ENCODE measurements at places on chromosomes 2 and 18.

- no peak for DNase-seq
Measured at GRCh38 chr2:143551971-143552650, 422.9 kb downstream of the ARHGAP15 start.

DNA sequence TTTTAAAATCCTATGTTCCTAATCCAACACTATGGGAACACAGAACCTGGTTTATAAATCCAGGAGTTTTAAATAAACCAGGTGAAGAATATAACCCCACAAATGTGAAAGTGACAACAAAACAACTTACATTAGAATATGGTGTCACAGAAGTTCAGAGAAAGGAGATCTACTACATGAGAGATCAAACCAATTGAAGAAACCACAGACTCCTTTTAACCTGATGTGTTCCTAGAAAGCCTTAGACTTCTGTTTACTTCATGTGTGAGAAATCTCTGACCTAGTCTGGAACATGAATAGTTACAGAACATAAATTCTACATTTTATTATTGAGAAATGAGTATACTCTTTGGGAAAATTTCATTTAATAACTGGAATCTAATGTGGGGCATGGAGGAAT lies 165.3 kb downstream of the FTCDNL1 start:
- DNase-seq = no peak

DNA sequence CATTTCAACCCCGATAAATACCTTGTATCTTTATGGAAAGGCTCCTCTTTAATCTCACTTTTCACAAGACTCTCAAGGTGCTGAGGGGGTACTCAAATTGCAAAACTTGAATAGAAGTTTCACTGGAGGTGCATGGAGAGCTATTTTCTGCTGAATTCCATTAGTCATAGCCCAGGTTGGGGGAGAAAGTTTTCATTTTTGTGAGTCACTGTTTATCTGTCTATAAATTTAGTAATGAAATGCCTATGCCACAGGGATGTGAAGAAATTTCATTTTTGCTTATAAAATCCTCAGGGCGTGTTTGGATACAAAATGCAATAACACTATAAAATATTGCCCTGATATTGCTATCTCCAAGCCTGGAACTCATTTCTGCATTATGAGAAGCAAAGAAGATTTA lies 346.3 kb downstream of the LRATD1 start:
- no peak for DNase-seq

DNA sequence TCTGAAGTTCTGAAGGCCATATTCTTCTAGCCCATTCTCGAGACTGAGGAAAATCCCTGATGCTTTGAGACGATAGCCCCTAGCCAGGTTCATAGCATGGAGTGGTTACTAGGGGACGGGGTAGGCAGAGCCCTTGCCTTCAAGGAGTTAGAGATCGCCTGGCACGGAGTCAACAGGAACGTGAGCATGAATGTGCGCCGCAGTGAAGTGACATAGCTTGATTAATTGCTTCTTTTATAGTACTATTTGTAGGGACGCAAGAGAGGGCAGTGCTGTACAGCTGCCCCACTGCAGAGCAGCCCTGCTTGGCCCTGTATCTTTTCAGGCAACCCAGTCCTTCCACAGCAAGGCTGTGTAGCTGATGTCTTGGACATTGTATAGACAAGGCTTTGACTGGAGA lies 26.2 kb downstream of the HRH4 start:
- no peak for DNase-seq

DNA sequence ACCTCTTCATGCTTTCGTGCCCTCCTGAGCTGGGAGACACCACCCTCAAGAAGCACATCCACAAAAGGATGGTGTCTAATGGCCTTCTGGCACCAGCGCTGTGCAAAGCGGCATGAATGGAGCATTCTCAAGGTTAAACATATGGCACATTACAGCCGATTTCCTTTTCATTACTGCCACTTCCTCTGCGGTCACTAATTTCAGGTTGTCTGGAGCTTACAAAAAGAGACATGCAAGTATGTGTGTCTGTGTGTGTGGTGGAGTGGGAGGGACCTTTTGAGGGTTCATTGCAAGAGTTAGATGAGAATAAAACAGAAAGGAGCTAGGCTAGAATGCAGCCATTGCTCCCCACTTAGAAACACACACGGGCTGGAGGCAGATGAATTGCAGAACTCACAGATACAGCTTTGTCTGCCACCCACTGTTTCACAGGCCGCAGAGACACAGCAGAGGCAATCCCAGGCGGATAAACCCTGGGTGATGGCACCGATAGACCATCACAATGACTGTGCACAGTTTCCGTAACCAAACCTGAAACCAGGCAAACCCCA lies 76.0 kb downstream of the TGIF1 start:
- DNase-seq = peak; percentile 8

DNA sequence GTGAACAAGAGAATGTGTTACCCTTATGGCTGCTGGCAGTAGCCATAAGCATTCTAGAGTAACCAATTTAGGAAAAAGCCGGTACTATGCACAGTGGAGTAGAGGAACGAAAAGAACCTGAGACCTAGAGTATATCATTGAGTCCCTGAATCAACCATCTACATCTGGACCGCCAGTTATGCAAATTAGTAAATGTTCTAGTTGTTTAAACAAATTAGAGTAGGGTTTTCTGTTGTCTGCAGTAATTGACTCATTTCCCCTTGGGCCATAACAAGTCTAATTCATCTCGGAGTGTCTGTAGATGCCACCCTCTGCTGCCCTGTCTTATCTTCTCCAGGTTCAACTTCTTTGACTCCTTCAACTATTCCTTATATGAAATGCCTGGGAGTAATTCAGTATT lies 60.1 kb upstream of the CAPN13 start:
- DNase-seq = no peak

GRCh38 chr2:173750353-173750801 lies 214.8 kb downstream of the SP3 start:
- DNase-seq = peak; percentile 28

DNA sequence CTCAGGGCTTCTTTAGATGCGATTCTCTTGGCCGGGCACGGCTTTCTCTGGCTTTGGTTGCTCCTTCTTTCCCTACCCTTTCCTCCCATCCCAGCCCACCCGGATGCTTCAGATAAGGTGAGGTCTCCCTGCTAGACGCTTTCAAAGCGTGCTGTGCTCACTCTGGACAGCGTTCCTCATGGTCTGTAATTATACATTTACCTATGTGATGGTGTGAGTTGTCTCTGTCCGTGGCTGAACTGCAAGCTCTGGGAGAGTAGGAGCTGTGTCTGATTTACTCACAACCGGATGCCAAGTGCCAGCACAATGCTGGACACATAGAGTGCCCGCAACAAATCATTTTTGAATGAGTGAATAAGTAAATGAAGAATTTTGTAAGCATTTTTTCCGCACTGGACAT lies 26.8 kb upstream of the PNPT1 start:
- peak; percentile 9 for DNase-seq

GRCh38 chr2:95208106-95208505 lies 785 bp downstream of the ZNF892 start:
- peak; percentile 55 for DNase-seq

DNA sequence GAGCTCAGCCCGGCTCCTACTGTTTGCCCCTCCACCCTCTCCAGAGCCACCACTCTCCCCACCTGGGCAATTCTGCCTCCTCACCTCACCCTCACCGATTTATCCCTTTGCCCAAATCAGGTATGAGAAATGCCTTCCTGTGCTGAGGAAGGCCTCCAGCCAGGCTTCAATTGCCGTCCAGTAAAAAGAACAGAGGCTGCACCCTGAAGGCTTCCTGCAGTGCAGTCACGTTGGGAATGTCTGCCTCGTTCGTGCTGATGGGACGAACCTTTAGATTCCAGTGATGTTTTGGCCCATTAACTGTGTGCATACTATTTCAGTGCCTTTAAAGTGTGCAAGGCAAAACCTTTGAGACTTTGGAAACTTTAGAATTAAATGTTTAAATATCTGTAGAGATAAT lies 34.2 kb downstream of the ATP6V1C2 start:
- no peak for DNase-seq

GRCh38 chr2:157152362-157152761 lies 105.1 kb upstream of the GALNT5 start:
- no peak for DNase-seq

DNA sequence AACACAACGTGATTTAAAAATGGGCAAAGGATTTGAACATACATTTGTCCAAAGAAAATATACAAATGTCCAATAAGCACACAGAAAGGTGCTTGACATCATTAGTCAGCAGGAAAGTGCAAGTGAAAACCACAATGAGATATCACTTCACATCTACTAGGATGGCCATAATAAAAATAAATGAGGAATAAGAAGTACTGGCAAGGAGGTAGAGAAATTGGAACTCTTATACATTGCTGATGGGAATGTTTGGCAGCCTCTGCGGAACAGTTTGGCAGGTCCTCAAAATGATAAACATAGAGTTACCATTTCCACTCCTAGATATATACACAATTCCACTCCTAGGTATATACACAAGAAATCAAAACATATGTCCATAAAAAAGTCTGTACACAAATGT lies 51.0 kb upstream of the PGAP1 start:
- DNase-seq = peak; percentile 41

DNA sequence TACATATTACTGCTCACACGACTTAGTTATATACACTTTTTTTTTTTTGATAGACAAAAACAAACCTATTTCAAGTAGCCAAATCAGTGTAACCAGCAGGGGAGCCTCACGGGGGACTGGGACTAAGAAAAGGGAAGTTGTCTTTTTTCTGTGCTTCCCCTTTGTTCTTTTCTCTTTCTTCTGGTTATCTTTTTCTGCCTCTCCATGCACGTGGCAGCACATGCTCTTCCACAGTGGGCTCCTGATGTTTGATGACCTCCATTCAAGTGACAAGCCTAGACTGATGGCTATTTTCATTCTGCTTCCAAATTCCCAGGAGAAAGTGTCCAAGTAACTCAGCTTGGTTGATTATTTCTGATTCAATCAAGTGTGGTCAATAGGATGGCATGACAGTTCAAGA lies 98.2 kb upstream of the STK39 start:
- no peak for DNase-seq

DNA sequence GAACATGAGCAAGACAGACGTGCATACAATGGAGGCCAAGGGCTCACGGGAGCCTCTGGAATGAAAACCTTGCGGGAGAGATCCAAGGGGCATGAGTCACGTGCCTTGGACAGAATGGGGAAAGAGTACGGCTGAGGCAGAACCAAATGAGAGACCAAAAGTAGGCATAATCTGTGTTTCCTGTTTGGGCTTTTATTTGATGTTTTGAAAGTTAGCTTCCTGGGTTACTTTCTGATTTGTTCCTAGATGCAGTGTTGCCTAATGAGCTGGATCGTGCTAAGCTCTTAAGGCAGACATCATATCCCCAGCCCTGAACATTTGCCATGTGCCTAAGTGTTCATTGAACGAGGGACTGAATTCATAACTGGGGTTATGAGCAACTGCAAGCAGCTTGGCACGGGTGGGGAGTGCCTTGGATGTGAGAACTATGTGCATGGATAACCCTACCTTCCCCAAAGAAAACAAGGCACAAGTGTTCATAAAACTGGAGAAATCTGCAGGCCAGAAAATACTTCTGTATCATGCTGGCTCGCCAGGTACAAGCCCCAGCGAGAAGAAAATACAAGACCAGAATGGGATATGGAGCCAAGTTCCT lies 60.3 kb upstream of the RPL31 start:
- peak; percentile 60 for DNase-seq

DNA sequence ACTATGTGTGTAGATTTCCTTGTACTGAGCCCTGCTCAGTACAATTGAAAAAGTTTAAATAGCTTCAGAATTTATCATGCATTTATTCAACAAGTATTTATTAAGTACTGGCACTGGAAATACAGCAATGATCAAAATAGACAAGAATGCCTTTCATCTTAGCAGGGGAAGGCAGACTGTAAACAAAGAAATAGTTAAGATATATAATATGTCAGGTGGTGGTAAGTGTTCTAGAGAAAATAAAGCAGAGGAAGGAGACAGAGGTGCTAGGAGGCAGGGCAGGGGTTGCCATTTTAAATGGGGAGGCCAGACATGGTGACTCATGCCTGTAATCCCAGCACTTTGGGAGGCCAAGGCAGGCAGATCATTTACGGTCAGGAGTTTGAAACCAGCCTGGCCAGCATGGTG lies 13.6 kb upstream of the LIPG start:
- peak; percentile 94 for DNase-seq

DNA sequence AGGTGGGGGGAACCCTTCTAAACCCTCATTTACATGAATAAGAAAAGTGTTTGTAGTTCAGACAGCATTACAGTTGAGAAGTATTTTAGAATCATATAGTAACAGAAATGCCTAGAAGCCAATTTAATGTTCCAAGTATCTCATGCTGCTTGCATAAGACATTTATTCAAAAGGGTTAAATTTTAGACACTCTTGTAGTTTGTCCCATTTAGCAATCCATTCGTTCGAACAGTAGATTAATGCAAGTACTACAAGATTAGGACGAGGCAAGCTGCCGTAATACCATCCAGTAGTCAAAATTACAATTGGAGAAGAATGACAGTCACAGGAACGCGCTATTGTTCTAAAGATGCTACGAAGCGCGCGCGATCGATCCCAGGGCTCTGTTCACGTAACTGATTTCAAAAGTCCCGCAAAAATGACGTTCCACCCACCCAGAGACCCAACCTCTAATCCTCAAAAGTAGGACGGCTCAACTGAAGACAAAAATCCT lies 1.2 kb downstream of the TMEM237 start:
- no peak for DNase-seq

DNA sequence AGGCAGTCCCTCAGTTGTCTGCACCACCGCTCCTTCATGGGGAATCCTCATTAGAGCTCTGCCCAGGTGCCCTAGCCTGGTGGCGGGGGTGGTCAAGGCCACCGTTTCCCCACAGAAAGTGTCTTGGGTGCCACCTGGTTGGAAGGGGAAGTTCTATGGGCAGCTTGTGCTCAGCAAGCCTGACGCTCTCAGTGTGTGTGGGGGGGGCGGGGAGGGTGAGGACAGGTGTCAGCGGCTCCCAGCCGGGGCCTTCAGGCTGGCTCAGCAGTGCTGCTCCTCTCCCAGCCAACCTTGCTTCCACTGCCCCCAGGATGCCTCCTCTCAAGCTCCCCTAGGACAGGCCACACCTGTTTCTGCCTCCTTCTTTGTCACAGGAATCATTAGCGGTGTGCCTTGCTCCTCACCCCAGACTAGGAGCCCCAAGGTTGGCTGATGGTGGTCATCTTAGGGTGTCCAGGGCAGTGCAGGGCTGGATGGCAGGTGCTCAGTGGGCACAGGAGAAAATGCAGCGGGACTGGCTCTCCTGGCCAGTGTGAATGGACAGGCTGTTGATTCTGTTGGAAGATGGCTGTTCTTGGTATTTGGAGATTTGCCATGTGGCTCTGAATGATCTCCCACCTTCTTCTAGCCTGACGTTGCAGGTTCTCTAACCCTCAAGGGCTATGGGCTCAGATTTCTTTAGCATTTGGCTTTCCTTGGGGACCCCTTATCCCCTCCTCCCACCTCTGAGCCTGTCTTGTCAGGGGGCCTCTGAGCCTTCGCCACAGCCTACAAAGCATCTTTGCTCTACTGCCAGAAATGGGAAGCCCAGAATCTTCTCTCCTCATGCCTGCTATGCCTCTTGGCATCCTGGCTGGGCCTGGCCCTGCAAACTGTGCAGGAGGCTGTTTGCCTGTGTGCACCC lies 185.8 kb upstream of the HS6ST1 start:
- no peak for DNase-seq

- no peak for DNase-seq
Measured at GRCh38 chr2:218425531-218425930, 6.6 kb downstream of the VIL1 start.

Data from iris pigment epithelial cell (primary cell).